Activated CD4-positive, alpha-beta memory T cell treated with anti-CD3 and anti-CD28 coated beads for 36 hours (primary cell): ENCODE measurements at places on chromosomes 7 and 10.
A peak's percentile ranks its signal among the peaks of the same experiment; 100 is the strongest.

GRCh38 chr7:64509583-64509982 is 53.3 kb downstream of the ZNF680 start:
- DNase-seq: no peak

- DNase-seq: no peak
Measured at GRCh38 chr7:43674559-43675436, 54.5 kb downstream of the COA1 start.

DNA sequence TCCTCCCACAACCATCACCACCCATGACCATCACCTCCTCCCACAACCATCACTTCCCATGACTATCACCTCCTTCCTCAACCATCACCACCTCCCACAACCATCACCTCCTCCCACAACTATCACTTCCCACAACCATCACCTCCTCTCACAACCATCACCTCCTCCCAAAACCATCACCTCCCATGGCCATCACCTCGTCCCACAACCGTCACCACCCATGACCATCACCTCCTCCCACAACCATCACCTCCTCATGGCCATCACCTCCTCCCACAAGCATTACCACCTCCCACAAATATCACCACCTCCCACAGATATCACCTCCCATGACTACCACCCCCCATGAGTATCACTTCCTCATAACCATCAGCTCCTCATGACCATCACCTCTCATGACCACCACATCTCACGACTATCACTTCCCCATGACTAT is 52.2 kb downstream of the PDGFA start:
- no peak for DNase-seq

DNA sequence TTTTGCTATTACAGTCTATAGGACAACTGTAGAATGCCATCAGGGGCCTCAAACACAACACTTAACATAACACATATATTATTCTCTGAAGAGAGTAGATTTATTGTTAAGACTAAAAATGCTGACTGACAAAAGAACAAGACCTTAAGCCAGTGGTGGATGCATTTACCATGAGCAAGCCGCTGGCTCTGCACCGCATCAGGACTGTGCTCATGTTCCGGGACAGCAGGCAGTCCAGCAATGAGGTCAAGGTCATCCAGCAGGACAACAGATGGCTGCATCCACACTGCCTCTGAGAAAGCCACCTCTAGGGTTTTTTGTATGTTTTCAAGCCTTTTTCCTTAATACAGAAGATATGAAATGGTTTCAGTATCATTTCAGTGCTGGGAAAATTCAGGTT is 23.8 kb downstream of the PEX1 start:
- DNase-seq: no peak

DNA sequence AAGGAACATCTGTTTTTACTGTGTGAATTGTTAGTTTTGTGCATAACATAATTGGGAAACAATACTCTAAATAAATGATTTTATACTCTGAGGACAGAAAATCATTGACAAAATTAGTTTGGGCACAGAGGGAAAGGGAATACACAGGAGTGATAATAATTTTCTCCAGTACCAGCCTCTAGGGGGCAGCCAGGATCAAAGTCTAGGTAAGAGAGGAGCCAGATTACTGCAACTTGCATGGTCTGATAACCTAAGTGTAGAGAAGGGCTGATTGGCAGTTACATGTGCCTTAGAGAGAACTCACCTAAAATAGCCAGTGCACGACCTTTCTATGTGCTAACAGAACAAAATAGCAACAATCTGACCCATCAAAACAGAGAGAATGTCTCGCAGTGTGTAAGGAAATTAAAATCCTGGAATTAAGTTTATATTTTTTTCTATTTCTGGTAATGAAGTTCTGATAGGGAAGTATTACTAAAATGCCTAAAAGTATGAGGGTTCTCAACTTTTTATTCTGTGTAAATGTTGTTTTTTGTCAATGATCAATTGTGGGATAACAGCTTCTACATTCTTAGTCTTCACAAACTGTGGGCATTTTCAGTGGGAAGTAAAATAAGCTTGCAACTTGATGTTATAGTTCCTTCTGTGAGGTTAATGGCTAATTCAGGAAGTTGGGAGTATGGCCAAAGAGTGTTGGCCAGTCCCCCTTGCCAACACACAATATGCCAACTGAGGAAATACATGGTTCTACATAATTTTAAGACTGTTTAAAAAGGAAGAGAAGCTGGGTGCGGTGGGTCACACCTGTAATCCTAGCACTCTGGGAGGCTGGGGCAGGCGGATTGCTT is 66.4 kb downstream of the EXOC6 start:
- DNase-seq: peak; percentile 41

DNA sequence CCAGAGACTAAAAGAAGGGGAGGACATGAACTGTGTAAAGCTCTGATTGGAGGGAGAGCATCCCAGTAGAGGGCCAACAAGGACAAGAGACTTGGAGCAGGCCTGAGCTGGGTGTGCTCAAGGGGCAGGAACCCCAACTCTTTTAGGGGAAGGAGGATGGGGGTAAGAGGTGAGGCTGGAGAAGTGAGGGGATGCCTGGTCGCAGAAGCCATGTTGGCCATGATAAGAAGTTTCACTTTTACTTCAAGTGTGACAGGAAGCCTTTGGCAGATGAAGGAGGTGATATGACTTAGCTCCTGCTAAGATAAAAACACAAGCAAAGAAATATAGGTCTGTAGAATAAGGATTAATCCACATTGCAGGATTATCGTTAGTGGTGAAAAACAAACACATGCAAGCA is 208.3 kb downstream of the JAZF1 start:
- DNase-seq: peak; percentile 19

GRCh38 chr10:97774811-97775294 is 3.1 kb upstream of the SFRP5 start:
- no peak for DNase-seq

DNA sequence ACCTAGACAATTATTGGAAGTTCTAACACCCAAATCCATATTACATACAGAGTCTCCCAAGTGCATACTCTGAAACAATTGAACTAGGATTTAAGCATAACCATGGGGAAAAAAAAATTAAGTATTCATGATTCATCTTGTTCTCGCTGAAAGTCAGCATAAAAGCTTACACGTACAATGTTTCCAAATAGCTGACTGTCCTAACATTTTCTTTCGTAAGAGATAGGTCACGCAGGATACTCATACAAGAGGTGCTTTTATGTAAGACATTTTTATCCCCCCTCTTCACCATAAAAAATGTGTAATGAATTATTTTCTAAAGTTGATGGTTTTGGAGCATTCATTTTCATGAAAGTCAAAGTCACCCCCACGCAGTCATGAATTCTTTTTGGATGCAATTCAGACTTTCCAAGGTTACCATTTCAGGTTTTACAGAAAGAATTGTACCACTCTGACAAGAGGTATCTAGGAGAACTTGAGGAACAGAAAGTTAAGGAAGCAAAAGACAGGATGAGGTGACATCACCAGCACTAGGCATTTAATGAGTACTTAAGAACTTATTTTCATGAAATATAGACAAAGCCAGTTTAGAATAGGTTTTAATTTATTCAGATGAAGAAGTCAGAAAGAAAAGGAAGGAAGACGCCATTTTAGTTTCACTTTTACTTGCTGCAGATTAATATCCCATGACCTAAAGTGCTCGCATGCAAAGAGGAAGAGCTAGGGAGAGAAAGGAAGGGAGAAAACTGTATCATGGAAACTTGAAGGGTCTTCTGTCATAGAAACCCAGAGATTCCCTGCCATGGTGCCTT is 55.8 kb downstream of the TMEM26 start:
- no peak for DNase-seq

GRCh38 chr10:120979435-120980278 is 128.5 kb downstream of the WDR11 start:
- DNase-seq: peak; percentile 36

- DNase-seq: no peak
Measured at GRCh38 chr7:31490796-31491314, 23.0 kb upstream of the ITPRID1 start.

GRCh38 chr10:5159126-5159525 is 25.8 kb downstream of the AKR1C8 start:
- DNase-seq: no peak

DNA sequence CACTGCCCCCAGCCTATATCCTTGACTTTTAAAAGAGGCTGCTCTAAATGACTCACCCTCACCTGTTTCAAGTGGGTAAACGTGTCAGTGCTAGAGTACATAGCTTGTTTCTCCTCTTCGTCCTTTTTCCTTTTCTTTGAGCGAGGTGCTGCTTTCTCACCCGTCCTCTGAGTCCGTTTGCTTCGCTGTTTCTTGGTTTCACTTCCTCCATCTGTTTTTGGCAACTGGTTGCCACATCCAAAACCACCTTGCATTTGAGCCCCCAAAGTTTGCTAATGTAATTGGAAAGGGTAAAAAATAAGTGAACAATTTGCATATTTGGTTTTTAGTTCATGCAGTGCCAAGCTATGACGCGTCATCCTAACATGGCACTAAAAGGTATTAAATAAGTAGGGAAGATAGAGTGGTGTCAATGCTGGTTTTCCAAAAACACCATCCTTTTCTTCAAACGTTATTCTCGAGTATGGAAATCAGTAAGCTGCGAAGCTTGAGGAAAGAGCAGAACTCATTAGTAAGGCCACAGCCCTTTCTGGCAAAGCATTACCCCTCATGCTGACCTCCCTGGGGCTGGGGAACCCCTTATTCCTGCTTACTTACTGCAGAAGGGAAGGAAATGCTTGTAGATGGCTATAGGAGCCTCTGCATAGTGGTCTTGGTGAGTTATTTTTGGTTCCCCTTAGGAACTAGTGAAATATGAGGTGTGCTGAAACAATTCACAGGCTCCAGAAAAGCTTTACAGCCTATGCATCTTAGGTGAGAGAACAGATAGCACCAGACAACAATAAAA is 133.5 kb downstream of the GALNT11 start:
- no peak for DNase-seq

DNA sequence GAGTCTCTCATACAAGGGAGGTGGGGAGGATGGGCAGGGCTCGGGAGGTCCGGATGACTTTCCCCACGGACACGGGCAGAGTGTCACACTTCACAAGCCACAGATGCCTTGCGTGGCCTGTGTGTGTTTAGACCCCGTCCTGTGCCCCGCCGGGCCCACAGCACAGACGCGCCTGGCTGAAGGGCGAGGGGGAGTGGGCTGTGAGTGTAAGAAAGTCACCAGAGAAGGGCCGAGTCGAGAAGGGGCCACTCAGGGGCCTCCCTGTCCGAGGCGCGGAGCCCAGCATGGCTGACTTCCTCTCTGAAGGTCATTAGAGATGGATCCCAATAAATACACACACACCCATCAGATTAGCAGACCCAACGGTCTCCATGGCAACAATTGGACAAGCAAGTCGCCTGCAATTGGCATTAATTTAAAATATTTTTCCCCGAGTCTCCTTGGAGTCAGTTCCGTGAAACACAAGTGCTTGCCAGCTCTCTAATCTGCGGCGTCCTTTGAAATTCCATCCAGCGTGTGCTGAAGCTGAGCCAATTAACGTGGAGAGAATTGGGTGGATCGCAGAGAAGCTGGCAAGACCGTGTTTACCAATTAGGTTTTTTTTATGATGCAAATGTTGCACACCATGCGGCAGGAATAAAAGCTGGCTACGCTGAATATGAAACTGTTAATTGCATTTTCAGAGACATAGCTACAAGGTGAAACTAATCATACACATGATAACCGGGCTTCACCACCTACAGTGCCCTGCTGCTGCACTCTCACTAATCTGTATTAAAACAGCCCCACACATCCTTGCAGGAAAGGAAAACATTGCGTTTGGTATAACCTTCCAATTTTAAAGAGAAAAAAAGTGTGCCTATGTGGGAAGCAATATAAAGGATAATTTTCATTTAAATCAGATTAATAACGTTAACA is 571.2 kb downstream of the PTPRN2 start:
- no peak for DNase-seq

- DNase-seq: peak; percentile 90
Measured at GRCh38 chr7:2709553-2710285, 21.7 kb downstream of the AMZ1 start.

- no peak for DNase-seq
Measured at GRCh38 chr10:80691441-80691840, 153.7 kb downstream of the SH2D4B start.

DNA sequence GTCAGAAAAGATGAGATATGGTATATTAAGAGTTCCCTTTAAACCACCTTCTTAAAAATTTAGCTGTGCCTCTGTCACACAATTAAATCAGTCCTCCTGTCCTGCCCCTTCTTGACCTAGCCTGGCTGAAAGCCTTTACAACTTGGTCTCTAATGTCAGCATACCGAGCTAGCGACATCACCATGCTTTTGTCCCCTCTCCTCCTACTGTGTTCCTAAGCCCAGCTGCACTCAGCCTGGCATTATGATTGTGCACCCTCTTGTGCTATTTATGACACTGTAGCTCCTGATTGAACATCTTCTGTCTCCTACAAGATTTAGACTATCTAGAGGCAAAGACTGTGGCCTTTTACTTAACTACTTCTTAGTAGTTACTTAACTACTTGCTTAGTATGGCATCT is 29.2 kb downstream of the TDRD1 start:
- no peak for DNase-seq

DNA sequence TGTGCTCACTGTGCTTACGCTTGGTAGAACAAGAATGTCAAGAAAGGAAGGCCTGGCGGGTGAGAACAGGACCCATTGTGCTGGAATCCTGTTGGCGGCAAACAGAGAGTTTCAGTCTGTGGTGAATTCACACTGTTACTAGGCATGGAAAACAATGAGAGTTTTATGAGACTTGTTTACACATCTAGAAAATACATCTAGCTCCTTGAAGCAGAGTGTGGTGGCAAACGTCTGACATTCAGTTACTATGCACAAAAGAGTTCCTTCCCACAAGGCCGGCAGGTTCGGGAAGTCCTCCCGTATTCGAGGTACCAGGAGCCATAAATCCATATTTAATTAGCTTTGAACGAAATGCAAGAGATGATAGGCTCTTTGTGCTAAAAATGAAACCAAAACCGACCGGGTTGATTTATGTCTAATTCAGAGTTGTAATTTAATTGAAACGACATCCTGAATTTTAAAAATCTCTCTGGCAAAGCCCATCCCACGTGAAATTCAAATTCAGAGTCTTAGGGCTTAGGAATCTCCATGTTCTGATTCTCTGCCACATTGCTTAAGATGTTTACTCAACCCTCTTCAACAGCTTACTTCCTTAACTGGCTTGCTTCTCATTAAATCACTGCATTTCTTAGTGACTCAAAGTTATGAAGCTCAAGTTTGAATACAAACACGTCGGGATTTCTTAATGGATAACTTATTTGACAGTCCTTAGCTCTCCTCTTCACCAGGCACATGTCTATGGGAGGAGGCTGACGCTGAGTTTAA is 299.9 kb upstream of the PITRM1 start:
- peak; percentile 13 for DNase-seq

- no peak for DNase-seq
Measured at GRCh38 chr10:98790817-98791216, 344.1 kb upstream of the HPS1 start.

GRCh38 chr10:76902949-76903348 is 734.7 kb downstream of the KCNMA1 start:
- no peak for DNase-seq

GRCh38 chr7:124723012-124723411 is 42.6 kb downstream of the GPR37 start:
- DNase-seq: no peak
